ENCODE measurements at places on chromosomes 4 and X.
A peak's percentile ranks its signal among the peaks of the same experiment; 100 is the strongest.

GRCh38 chr4:86630629-86631028 lies 36.5 kb downstream of the PTPN13 start:
- H3K4me1 ChIP-seq = no peaks in the 10 kb centered on the region
- H3K36me3 ChIP-seq = peaks cover 8% of the 10 kb centered on the region
- H3K27me3 ChIP-seq = no peaks in the 10 kb centered on the region
- no peak for DNase-seq
- no peak overlapping the region for H3K4me3 ChIP-seq
- no peak overlapping the region for H3K27ac ChIP-seq

GRCh38 chrX:38473701-38474100 lies 87.6 kb upstream of the TSPAN7 start:
- no peak overlapping the region for H3K27ac ChIP-seq
- DNase-seq = no peak
- H3K27me3 ChIP-seq = no peaks in the 10 kb centered on the region

DNA sequence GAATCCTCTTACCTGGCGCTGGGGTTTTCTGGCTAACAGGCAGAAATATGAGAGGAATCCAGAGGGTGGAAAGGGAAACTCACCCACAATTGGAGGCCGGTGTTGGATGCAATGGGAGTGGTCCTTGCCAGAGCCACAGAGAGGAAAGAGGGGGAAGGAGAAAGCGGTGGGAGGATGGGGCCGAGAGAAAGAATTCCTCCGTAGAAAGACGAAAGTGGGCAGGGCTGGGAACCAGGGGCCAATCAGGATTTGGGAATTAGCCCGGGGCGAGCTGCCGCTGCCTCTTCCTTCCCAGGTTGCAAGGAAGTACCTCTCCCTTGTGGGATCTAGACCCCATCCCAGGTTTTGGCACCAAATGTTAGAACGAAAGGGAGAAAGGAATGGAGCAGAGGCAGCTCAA lies 83.1 kb upstream of the SPIN4 start:
- H3K27ac ChIP-seq = peak overlapping the region; percentile 57
- no peaks in the 10 kb centered on the region for H3K36me3 ChIP-seq

- no peak for DNase-seq
- H3K27me3 ChIP-seq = no peaks in the 10 kb centered on the region
- H3K36me3 ChIP-seq = no peaks in the 10 kb centered on the region
- no peak overlapping the region for H3K27ac ChIP-seq
Measured at GRCh38 chrX:69033936-69034335, 131.3 kb downstream of the PJA1 start.

DNA sequence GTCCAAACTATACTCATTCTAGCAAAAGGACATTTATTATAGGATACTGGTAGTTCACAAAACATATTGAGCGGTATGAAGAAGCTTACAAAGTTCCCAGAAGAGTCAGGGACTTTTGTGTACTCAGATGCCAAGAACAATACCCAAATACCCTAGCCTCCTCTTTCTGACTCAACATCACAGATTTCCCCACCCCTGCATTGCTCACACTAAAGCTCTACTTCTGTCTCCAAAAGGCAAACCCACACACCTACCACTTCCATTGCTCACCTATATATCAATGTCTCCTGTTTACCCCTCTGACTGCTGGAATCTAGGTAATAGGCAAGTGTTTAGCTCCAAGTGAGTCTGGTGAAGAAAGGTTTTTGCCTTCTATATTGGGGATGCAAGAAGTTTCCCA lies 100.7 kb upstream of the HCCS start:
- DNase-seq = no peak
- no peak overlapping the region for H3K4me3 ChIP-seq
- H3K36me3 ChIP-seq = no peaks in the 10 kb centered on the region
- no peaks in the 10 kb centered on the region for H3K27me3 ChIP-seq

DNA sequence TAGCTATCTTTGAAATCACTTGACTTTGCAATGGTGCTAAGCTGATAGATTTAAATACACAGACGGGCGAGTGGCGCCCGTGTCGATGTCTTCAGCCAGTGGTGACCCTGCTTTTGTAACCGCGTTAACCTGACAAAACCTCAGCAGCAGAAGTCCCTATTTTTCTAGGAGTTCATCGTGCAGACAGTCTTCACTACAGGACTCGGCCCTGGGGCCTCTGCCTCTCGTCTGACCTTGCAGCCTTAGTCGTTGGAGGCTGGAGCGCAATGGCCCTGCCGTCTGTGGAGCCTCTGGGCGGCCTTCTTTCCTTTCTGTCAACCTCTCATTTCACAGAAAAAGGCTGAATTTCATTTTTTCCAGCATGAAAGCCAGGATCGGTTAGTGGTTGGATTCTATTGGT lies 57.9 kb downstream of the CPLX1 start:
- H3K27me3 ChIP-seq = no peaks in the 10 kb centered on the region
- no peak overlapping the region for H3K27ac ChIP-seq
- no peak for DNase-seq

DNA sequence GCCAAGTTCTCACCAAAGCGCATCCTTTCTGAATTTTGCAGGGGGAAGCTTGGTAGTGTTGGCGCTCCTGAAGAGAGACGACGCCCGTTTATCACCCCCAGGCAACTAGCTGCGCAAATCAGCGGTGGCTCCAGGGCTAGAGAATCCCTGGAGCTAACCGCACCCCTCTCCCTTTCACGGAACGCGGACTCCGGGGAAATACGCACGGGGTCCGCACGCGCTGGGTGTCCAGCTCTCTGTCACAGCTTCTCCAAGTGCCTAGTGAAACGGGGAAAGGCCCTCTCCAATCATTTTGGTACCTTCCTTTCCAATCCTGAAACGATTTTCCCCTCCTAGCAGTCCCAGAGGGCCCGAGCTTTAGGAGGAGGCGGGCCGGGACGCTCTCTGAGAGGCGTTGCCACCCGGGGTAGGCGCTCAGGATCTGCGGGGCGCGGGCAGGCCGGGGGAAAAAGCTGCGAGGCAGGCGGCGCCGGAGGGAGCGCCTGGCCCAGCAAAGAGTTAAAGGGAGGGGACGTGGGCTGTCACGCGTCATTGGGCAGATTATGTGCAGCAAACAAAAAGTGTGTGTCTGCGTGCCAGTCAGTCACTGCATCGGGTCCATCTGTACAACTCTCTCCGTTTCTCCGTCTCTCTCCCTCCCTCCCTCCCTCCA lies at the start of gene PRDM8:
PRDM8 (plus strand) TSS at position 582 of the 652 bp plus-strand sequence. CDS start 2,578 bp downstream, outside the sequence.
- H3K27me3 ChIP-seq = peaks cover 100% of the 10 kb centered on the region
- peak within 1 kb of the TSS; percentile 51 for H3K4me3 ChIP-seq
- DNase-seq = no peak
- H3K4me1 ChIP-seq = peaks cover 29% of the 10 kb centered on the region
- no peaks in the 10 kb centered on the region for H3K36me3 ChIP-seq
- no peak within 1 kb of the TSS for H3K27ac ChIP-seq

DNA sequence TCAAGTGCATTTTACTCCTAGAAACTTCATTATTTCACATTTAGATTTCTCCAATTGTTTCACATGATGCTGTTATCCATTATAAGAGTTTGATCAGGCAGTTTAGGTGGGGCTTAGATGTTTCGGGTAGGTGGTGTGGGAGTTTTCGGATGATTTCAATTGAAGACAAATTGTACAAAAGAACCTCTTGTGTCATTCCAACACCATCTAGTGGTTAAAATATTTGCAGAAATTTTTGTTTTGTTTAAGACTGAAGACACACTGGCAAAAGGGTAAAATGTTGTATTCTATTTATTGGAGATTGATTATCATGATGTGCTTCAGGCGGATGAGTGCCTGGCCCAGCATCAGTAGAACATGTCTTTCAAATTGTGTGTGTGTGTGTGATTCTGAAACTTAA lies 212.7 kb downstream of the SH3BGRL start:
- H3K4me3 ChIP-seq = no peak overlapping the region
- H3K36me3 ChIP-seq = no peaks in the 10 kb centered on the region
- no peaks in the 10 kb centered on the region for H3K27me3 ChIP-seq
- H3K4me1 ChIP-seq = no peaks in the 10 kb centered on the region
- no peak overlapping the region for H3K27ac ChIP-seq
- no peak for DNase-seq

GRCh38 chr4:164381859-164382258 lies 372.1 kb upstream of the SMIM31 start:
- DNase-seq = no peak
- no peak overlapping the region for H3K4me3 ChIP-seq
- H3K27ac ChIP-seq = no peak overlapping the region
- no peaks in the 10 kb centered on the region for H3K36me3 ChIP-seq
- peaks cover 5% of the 10 kb centered on the region for H3K4me1 ChIP-seq
- no peaks in the 10 kb centered on the region for H3K27me3 ChIP-seq

DNA sequence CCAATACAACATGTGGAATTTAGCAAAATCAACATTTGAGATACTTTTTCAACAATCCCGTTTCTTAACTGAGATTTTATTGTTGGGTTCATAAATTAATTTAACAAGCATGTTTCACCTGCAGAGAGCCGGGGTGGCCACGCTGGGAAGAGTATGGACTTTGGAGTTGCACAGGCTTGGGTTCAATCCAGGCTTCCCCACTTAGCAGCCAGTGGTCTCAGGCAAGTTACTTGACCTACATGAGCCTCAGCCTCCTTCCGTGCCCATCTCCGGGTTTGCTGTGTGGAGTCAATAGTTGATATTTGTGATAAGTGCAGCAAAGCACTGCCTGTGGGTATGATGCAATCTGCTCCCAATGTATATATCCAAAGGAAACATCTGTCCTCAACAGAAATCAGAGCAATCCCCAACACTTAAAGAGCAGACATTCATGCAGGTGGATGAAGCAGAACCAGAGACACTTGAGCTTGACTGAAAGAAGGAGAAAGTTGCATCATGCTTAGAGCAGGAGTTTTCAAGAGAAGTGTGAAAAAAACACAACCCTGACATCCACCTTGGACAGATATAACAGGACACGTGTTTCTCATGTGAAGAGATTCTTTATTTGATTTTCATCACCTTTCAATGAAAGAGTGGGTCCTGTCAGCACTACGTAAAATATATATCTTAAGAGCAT lies 5.1 kb downstream of the CYTL1 start:
- no peak overlapping the region for H3K4me3 ChIP-seq
- H3K36me3 ChIP-seq = no peaks in the 10 kb centered on the region
- H3K27me3 ChIP-seq = peaks cover 50% of the 10 kb centered on the region
- DNase-seq = no peak
